ENCODE measurements at places on chromosomes 12 and 14.

GRCh38 chr12:54173906-54174471 lies 14.8 kb downstream of the SMUG1 start:
- DNase-seq: no peak

DNA sequence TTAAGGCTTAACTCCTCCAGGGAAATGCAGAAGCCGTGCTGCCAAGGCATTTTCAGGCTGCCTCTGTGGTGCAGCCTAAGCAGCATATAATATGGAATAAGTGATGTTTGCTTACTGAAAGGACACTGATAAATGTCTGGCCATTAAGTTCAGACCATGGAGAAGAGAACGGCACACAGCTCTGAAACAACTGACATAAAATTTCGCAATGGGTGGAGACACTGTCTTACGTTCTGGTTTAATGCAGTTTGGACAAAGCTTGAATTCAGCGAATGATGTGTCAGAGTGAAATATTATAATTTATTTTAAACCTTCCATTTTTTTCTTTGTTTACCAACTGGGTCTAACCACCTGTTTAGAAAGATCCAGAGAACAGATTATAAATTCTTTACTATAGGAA lies 27.2 kb upstream of the NRXN3 start:
- DNase-seq: no peak

GRCh38 chr14:58920230-58920629 lies 268.2 kb upstream of the DAAM1 start:
- no peak for DNase-seq

DNA sequence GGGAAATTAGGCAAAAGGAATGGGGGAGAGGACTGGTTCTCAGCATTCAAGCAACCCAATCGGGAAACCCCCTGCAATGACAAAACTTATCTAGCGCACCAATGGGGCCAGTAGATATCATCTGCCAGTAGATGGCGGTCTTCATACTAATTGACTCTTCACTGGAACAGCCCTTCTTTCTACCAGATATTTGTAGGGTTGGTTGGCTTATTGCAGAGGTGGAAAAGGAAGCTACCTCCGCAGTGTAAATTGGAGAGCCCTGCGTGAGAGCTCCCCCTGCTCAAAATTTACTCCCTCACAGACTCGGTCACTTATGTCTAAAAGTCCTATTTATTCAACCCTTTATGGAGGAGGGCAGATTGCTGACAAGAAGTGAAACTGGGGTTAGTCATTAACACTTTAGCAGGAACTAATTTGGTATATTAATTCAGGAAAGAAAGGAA lies 166.1 kb upstream of the CCND2 start:
- peak; percentile 45 for DNase-seq

DNA sequence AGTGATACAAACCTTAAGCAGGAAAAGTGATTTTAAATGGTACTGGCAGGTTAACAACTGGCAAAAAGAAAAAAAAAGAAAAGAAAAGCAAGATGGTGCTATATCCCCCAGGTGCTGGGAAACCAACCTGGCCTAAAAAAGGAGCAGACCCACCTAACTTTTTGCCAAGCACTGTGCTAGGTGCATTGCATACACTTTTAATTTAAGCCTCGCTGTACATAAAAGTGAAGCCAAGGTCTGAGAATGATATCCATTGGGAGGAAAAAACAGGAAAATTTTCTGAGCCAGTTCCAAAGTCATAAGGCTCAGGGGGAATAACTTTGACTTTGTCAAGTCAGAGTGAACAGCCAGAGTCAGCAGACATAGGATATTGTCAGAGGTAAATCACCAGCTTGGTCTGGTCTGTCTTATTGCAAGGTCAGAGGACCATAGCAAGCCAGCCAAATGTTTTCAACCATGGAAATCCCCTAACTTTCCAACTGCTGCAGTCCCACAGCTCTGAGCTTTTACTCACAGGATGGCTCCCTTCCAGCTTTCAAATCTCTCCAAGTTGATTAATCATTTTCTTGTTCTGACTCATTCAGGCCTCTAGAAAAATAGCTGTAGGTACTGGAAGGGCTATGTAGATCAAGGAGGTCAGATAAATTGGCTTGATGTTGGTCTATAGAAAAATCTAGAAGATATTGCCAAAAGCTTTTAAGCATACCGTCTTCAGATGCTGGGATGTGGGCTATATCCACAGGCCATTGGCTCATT lies 412.9 kb downstream of the RAD51B start:
- DNase-seq: peak; percentile 17

GRCh38 chr12:24708718-24709117 lies 240.2 kb downstream of the BCAT1 start:
- no peak for DNase-seq

DNA sequence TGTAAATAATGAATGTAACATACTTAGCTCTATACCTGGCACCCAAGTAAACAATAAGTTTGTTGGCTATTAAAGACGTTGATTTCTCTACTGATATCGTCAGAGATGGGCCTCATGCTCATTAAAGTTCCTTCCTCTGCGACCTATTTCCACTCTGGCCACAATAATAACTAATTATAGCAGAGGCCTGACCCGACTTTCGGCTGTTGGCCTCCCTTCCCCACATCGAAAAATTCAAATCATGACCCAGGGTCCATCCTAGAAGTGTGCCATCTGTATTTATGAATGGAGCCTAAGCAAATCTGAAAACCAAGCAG lies 321 bp upstream of the USP30 start:
- no peak for DNase-seq

DNA sequence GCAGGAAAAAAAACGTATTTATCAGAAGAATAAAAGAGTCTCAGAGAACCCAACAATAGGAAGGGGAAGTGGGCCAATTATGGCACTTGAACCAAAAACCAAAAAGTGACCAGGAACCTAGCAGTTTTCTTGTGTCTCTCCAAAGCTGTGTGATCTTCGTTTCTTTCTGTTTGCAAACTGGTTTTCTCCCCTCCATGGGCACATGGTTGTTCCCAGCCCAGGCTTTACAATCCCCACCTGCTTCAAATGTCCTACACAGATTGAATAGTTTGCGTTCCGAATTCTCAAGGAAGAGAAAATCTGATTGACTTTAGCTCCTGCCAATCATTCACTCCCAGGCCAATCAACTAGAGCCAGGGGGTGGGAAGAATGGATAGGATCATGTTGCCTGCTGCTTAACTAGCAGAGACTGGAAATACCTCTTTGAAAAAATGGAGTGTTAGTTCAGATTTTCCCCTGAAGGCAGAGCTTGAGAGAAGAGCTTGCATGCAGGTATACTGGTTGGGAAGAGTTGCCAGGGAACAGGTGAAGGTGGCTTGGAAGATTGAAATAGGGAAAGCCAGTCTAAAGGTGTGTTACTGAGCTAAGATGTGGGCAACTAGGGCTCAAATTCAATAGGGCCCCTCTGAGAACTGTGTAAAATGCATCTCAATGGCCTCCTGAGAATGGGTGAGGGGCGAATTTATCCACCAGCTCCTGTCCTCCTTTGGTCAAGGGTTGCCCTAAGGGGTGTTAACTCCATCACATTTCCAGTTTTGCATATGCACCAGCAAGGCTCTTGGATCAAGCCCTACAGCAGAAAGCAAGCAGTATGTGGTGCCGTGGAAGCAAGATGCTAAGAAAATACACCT lies 106.4 kb upstream of the SRRM4 start:
- DNase-seq: no peak

- DNase-seq: no peak
Observed at GRCh38 chr12:47746523-47746922, 12.2 kb downstream of the RAPGEF3 start.

DNA sequence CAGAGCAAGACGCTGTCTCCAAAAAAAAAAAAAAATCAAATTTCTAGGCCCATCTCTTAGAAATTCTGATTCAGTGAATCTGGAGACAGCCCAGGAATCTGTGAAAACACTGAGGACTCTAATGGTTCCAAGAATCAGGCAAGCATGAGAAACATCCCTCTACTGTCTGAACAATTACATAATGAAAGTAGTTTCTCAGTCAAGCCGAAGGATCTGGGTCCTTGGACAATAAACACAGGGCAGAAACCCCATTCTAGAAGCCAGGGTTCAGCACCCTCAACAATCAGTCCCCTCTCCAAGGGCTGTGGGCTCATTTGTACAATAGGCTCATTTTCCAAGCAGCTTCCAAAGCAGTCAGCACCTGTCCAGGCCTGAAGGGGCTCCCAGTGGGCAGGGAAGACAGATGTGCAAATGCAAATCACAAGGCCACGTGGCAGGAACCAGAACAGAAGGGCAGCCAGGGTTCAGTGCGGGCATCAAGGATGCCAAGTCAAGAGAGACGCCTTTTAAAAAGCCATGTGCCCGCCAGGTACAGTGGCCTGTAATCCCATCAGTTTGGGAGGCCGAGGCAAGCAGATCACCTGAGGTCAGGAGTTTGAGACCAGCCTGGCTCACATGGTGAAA lies 96.1 kb downstream of the KSR2 start:
- DNase-seq: no peak

Measured in stimulated activated CD4-positive, alpha-beta T cell treated with anti-CD3 and anti-CD28 coated beads, Interleukin-15, amount 100 ng/mL, for 48 hours (primary cell).